ENCODE measurements at places on chromosomes 5 and 9.

- peaks cover 44% of the 10 kb centered on the region for H3K4me1 ChIP-seq
- no peak for DNase-seq
- peak overlapping the region; percentile 70 for H3K27ac ChIP-seq
Measured at GRCh38 chr5:14744296-14745187, 80.0 kb downstream of the OTULIN start.

GRCh38 chr9:82308836-82309235 lies 320.3 kb downstream of the SPATA31D1 start:
- H3K27me3 ChIP-seq: no peaks in the 10 kb centered on the region
- no peak overlapping the region for H3K4me3 ChIP-seq
- no peak for DNase-seq
- no peak overlapping the region for H3K27ac ChIP-seq

GRCh38 chr5:138926688-138927448 lies 51.7 kb upstream of the LRRTM2 start:
- no peak for DNase-seq
- H3K4me1 ChIP-seq: no peaks in the 10 kb centered on the region
- H3K27ac ChIP-seq: no peak overlapping the region
- H3K36me3 ChIP-seq: no peaks in the 10 kb centered on the region
- no peak overlapping the region for H3K4me3 ChIP-seq

DNA sequence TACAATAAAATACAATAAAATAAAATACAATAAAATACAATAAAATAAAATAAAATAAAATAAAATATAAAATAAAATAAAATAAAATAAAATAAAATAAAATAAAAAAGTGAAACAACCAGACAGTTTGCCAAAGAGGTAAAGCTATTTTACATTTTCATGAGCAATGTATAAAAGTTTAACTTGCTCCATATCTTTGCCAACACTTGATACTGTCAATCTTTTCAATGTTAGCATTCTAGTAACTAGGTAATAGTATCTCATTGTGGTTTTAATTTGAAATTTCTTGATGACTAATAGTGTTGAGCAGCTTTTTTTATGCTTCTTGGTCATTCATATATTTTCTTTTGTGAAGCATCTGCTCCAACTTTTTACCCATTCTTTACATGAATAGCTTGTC lies 17.3 kb downstream of the TTC33 start:
- no peak overlapping the region for H3K4me3 ChIP-seq
- H3K27ac ChIP-seq: no peak overlapping the region
- peaks cover 30% of the 10 kb centered on the region for H3K36me3 ChIP-seq
- no peaks in the 10 kb centered on the region for H3K27me3 ChIP-seq
- DNase-seq: no peak

- H3K27ac ChIP-seq: no peak overlapping the region
- H3K36me3 ChIP-seq: no peaks in the 10 kb centered on the region
- no peak for DNase-seq
- no peaks in the 10 kb centered on the region for H3K4me1 ChIP-seq
Measured at GRCh38 chr5:16691731-16692130, 74.9 kb upstream of the RETREG1 start.

DNA sequence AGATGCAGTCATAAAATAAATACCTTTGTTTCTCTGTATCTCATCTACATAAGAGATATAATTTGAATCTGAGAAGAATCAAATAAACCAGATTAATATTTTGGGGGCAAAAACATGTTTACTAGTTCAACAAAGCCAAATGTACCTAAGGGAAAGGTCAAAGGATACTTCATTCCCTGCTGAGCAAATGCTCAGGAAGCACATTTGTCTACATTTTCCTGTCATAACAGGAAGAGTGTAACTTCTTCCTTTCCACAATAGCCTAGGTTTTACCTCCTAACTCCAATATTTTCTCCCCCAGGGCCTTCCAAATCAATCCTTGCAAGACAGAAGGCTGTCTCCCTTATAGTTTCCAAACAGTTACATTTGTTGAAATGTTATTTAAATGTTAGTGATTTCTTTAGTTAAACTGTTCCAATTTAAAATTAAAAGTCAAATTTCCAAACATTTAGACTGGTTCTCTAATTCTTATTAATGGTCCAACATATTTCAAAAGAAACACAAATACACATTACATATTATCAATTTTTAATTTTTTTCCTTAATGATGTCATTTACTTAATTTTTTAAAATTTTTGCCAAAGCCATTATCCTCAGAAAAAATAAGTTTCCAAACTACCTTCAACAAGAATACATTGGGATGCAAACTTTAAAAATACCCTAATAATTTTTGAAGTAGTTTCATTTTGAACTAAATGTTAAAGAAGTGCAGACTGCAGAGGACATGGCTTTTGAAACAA lies 67.8 kb downstream of the MEF2C start:
- DNase-seq: no peak
- no peak overlapping the region for H3K27ac ChIP-seq
- H3K4me1 ChIP-seq: no peaks in the 10 kb centered on the region

- H3K4me1 ChIP-seq: peaks cover 23% of the 10 kb centered on the region
- H3K4me3 ChIP-seq: no peak overlapping the region
- peaks cover 41% of the 10 kb centered on the region for H3K36me3 ChIP-seq
- no peaks in the 10 kb centered on the region for H3K27me3 ChIP-seq
Measured at GRCh38 chr5:134569758-134570364, 44.4 kb downstream of the JADE2 start.

DNA sequence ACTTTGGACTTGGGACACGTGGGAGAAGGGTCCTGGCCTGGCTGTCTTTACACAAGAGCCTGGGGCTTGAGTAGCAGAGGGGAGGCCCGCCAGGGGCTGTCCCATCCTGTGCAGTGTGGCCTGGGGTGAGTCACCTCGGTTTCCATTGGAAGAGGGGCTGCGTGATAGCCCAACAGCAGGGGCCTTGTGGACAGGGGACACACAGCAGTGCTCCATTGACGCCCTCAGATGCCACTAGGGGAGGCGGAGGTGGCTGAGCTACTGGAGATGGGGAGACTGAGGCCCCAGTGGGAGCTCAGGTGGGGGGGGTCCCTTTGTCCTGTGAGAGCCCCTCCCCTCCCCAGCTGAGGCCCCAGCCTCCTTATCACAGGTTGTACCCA lies 50.0 kb upstream of the RNU6ATAC start:
- DNase-seq: no peak
- H3K27me3 ChIP-seq: no peaks in the 10 kb centered on the region
- no peak overlapping the region for H3K4me3 ChIP-seq
- no peaks in the 10 kb centered on the region for H3K36me3 ChIP-seq

DNA sequence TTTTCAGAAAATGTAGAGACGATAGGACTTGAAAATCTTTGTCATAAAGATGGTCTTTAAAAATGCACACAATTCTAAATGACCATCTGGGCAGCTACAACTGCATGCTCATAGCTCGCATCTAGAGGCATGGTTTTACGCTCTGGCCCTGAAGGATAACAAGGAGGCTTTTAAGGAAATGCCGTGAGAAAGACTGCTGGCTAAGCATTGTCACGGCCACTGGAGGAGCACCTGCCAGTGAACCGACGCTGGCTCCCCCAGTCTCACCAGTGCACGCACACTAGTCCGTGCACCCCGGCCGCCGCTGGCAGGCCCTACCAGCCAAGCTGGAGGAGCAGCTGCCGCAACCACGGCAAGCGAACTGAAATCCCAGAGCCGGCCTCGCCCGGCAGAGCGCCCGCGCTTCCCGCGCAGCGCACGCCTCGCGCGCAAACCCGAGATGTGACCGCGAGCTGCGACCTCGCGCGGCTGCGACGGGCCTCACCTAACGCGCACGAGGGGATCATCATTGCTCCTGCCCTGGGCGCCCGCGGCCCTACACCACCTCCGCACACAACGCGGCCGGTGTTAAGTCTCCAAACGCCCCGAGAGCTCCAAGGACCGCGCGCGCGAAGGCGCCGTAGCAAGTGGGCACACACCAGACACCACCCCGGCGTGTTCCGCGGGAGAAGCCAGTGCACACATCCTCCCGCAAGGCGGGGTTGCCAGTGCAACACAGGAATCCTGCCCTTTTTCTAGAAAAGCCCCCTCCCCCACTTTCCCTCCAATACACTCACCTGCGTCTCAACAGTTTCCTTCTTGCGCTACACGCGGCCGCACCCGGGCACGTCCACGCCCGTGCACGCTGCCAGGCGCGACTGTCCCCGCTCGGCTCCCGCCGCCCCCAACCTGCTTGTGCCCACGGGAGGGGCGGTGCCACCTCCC lies 5.3 kb downstream of the ELAVL2 start:
- H3K27ac ChIP-seq: peak overlapping the region; percentile 19
- no peak overlapping the region for H3K4me3 ChIP-seq
- peaks cover 32% of the 10 kb centered on the region for H3K27me3 ChIP-seq
- H3K4me1 ChIP-seq: no peaks in the 10 kb centered on the region

DNA sequence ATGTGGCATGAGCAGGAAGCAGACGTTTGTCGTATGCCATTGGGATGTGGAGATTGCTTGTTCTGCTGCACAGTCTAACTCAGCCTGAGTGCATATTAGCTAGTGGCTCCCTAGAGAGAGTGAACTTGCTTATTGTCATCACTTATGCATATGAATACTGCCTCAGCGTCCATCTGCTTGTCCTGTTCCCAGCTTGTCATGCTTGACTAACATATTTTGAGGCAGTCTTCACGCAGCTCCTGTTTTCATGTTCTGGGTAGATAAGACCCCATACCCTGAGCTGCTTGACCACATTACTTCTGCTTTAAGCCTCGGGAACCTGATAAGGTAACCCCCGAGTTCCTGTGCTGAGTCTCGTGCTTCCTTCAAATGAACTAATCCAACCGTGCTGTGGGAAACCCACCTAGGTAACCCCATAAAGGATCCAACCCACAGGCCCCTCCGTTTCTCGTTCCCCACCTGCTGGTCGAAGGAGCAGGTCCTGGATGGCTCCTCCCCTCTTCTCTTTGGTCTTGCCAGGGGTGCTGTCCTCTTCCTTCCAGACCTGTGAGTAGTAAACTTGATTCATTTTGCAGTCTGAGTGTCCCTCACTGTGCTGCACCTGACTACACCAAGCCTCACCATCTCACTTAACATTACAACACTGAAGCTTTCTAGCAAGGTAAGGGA lies 25.0 kb downstream of the ANKRD33B start:
- peaks cover 14% of the 10 kb centered on the region for H3K27me3 ChIP-seq
- no peak overlapping the region for H3K4me3 ChIP-seq
- peaks cover 15% of the 10 kb centered on the region for H3K4me1 ChIP-seq
- DNase-seq: no peak
- no peak overlapping the region for H3K27ac ChIP-seq

DNA sequence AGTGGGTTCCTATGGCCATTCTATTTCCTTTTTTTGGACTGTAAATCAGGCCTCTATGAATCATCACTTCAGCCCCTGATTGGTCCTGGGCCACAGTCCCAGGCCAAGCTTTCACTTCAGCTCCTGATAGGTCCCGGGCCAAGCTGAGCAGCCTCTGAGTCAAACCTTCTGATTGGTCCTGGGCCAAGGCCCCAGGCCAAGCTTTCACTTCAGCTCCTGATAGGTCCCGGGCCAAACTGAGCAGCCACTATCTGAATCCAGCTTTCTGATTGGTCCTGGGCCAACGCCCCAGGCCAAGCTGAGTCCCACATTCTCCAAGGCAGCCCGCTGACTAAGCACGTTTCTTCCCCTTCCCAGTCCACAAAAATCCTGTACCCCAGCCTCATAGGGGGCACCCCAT lies 1972.9 kb upstream of the ACO1 start:
- H3K4me1 ChIP-seq: no peaks in the 10 kb centered on the region
- H3K27me3 ChIP-seq: no peaks in the 10 kb centered on the region
- DNase-seq: no peak
- no peak overlapping the region for H3K4me3 ChIP-seq

DNA sequence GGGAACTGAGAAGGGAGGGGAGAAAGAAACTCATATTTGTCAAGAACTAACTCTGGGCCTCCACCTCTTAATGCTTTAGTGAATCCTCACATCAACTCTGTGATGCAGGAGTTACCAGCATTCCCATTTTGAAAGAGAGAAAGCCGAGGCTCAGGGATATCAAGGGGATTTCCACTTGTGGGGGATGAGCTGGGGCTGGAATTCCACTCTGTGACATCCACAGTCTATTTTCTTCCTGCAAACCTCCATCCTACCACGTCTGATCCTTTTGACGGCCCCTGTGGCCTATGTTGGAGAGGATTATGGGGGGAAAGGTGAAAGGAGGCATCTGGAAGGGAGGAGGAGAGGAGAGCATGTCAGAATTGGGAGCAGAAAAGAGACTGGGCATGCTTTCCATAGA lies 9.0 kb downstream of the LCP2 start:
- H3K27me3 ChIP-seq: no peaks in the 10 kb centered on the region
- peak overlapping the region; percentile 65 for H3K27ac ChIP-seq
- DNase-seq: no peak
- peaks cover 99% of the 10 kb centered on the region for H3K36me3 ChIP-seq
- H3K4me3 ChIP-seq: no peak overlapping the region

DNA sequence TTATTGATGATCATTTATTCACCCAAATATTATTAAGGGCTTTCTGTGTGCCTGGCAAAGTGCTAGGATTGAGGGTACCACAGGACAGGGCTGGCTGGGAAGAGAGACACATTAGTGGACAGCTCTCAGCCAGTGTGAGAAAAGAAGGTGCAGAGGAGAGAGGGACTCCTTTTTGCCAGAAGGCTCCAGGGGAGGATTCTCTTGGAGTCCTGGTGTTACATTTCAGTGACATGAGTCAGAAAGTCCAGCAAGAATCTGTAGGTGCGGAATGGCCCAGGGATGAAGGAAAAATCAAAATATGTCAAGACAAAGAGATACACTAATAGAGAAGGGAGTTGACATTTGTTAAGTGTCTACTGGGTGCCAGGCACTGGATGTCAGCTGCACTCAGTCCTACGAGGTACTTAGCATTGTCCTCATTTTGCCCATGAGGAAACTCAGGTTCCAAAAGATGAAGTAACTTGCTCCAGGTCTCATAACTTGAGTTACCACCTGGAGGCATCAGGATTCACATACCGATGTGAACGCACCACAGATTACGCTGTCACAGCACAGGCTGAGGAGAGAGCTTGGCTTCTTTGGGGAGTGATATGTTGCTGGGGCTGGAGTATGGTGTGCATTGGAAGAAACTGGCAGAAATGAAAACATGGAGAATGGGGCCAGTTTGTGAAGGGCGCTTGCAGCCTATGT lies 60.5 kb downstream of the RASGRF2 start:
- DNase-seq: no peak
- no peaks in the 10 kb centered on the region for H3K36me3 ChIP-seq
- no peaks in the 10 kb centered on the region for H3K27me3 ChIP-seq
- H3K4me1 ChIP-seq: peaks cover 54% of the 10 kb centered on the region

GRCh38 chr5:26883375-26883774 lies 155.0 kb downstream of the CDH9 start:
- H3K4me1 ChIP-seq: no peaks in the 10 kb centered on the region
- H3K36me3 ChIP-seq: no peaks in the 10 kb centered on the region
- H3K27me3 ChIP-seq: no peaks in the 10 kb centered on the region
- no peak for DNase-seq
- no peak overlapping the region for H3K4me3 ChIP-seq
